Umbilical cord (tissue), 2 donors: ENCODE measurements at places on chromosomes 7 and 10. TPM values are rescaled to one million over a fixed set of nuclear protein-coding genes. Genes with fewer than 3 reads are reported as not detected.

- DNase-seq: no peak
These were observed 41.9 kb downstream of the SPAM1 start for GRCh38 chr7:123966936-123967335.

DNA sequence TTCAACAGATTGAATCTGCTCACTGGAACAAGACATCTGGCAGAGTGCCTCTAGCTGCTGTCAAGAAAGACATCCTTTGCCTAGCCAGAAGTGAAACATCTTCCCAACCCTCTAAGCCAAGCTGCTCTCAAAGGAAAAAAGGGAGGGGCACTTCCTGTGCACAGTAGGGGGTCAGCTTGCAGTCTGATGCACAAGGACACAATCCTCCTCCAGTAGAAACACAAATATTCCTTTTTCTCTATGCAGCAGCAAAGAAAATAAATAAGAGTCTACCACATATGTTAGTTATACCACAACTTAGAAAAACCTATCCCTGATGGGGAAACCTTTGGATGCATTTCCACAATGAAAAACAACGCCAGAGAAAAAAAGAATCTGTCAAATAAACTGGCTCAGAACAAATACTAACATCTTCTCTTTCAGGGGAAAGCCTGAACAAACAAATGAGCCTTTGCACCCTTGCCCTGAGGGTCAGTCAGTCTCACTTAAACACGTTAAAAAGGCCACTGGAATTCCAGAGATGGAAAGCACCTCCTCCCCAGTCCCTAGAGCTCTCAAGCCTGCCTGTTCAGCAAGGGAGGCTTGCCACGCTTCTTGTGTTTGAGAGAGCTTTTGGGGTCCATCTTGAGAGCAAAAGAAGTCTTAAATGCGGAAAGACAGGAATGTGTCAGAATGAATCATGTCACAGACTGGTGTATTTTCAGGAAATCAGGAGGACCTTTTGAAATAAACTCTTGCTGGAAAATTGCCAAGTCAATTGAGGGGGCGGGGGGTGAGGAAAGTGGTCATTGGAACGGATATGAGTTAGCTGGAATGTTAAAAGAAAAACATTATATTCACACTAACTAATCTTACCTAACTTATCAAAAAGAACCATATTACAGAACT lies 7.5 kb downstream of the LAMB1 start:
- no peak for DNase-seq

DNA sequence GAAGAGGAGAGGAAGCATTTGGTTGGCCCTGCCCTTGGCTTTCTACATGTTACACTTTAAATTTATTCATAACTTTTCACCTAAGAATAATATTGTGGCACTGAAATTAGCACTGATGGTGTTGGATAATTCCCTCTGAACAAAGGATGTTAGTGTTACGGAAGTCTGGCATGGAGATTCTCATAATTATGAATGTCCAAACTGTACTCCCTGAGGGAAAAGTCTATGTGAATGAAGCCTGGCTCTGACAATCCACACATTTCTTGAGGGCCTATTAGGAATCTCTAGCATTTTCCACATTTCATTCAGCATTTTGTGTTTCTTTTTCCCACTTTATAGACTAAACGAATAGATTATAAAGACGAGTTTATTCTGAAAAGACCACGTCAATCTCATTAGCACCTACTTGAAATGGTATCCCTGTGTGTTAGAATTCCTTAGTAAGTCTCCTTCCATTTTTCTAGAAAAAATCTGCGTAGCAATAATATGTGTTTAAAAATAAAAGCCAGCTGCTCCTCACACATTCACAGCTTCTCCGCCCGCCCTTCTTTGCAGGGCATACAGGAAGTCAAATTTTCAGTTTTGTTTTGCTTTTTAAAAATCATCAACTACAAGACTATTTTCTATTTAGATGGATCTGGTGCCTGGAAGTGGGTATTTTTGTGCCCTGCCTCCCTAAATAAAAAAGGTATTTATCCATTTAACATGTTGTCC lies 131.8 kb upstream of the PALS2 start:
- DNase-seq: no peak

DNA sequence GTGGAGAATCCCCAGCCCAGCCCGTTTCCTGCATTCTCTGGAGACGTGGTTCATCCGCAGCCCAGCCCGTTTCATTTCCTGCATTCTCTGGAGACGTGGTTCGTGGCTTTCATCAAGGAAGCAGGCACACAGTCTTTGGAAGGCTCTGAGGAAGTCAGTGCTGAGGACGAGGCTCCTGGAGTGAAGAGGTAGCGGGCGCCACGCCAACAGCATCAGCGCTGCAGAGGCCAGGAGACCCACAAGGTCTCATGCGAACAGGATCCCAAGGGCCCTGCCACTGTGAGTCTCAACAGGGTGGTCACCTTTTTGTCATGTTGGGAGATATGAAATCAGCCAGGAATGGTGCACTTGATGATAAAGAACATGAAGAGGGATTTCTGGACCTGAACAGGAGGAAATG lies 12.4 kb upstream of the TCERG1L start:
- no peak for DNase-seq

DNA sequence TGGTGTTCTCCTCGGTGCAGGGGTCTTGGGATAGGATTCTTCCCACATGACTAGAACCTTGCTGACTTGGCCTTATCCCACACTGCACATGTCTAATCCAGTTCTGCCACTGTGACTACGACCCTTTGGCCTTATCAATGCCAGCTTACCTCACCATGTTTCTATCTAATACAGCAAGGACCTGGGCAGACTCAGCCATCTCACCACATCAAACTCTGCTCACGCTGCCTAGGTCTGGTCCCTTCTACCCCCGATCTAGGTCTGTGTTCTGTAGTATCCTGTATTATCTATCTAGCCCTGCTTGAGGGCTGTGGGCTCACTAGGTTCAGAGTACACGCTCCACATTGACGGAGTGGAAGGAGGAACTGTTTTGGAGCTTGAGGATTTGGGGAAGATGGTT lies 282.4 kb downstream of the HPSE2 start:
- DNase-seq: no peak

The CALCR gene
- total RNA-seq: 0.48 TPM
